GDM1 (cell line): ENCODE measurements at places on chromosomes 3 and 15.

DNA sequence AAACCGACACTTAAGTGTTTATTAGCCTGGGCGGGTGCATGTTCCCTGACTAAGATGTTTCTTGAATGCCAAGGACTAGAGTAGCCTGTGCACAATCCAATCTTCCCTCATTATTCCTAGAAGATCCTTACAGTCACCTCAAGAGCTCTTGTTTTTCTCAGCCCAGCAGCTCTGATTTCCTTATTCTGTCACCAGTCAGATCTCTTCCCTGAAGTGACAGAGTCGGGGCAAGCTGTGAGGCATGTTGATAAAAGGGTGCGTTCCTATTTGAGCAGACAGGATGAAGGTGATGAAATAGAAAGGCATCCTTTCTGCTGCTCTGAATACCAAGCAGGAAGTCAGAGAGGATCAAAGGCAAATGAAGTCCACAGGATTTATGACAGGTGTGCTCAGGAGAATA lies 125.6 kb upstream of the MCTP2 start:
- no peak for DNase-seq

GRCh38 chr15:66124651-66125050 lies 128.9 kb downstream of the MEGF11 start:
- no peak for DNase-seq

DNA sequence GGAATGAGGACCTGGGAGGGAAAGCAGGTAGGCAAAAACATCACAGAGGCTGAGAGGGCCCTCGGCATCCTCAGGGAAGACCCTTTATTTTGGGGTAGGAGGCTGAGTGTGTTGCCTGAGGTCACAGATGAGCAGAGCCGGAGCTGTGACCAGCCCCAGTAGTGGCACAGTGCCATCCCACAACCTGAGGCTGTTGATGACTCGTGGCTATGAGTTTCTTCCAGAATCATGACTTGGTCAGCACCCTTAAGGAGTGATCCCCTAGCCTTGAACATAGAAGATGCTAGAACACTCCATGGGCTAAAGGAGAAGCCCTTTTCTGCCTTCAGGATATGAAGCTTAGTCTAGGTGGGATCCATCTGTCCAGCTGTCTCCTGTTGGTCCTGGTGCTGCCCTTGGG lies 19.5 kb upstream of the CXCR6 start:
- no peak for DNase-seq

- DNase-seq = no peak
These were observed 12.2 kb downstream of the NCEH1 start for GRCh38 chr3:172698631-172699030.

GRCh38 chr3:76679541-76679940 lies 360.4 kb upstream of the ROBO2 start:
- DNase-seq = no peak

DNA sequence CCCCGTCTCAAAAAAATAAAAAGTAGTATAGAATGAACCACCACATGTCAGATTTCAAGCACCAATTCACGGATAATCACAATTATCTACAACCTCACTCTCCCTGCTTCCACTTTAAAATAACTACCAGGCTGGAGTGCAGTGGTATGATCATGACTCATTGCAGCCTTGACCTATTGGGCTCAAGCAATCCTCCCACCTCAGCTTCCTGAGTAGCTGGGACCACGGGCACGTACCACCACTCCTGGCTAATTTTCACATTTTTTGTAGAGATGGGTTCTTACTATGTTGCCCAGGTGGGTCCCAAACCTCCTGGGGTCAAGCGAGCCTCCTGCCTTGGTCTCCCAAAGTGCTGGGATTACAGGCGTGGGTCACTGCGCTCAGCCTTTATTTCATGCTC lies 38.1 kb upstream of the LDHAL6B start:
- peak; percentile 7 for DNase-seq

GRCh38 chr3:73314151-73314951 lies 252.9 kb downstream of the EBLN2 start:
- no peak for DNase-seq

DNA sequence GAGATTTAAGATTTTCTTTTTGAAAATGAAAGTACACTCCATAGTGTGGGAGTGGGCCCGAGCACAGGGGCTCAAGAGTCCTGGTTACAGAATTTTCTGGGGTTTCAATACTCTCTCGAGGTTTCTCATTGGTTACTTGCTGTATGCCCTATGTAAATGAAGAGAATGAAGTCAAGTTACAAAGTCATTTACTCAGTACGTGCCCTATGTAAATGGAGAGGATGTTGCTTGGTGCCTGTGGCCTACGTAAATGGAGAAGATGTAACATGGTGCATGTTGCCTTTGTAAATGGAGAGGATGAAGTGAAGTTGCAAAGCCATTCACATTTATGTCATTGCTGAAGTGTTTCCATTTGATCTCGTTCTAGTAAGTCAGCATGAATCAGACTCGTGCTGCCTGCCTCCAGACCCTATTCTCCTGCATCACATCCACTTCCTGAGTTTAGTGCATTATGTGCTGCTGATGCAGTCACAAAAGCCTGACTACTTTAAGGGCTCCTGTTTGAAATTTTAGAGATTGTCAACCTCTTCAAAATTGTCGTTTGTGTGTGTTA lies 302.0 kb downstream of the ZBBX start:
- DNase-seq = no peak

DNA sequence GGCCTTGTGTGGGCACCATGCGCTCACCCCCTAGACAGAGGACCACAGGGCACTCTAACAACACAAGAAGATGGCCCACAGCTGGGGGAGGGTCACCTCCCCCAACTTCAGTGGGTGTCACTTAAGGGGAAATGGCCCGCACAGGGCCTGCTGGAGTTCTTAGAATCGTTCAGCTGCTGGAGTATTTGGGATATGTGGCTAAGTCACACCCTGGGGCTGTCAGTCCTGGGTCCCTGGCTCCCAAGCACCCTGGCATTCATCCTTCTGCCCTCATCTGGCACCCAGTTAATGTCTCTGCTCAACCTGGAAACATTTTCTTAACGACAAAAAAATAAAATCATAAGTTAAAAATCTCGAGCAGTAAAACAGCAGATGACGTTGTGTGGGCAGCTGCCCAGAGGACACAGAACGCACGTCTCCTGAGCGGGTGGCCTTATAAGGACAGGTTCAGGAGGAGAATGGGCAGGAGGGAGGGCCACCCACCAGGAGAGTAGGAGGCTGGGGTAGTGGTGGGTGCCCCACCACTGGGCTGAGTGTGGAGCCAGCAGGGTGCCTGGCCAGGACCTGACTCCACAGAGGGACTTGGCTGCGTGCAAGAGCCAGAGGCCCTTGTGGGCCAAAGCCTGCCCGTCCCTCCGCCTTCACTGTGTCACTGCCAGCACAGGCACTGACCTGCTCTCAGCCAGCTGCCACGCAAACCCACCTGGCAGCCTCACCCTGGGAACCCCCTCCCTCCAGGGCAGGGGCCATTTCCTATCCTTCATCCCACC lies 11.5 kb downstream of the KBTBD13 start:
- DNase-seq = no peak

- DNase-seq = no peak
These were observed 654.1 kb upstream of the LMCD1 start for GRCh38 chr3:7847521-7847920.

GRCh38 chr3:94234177-94234788 lies 171.4 kb downstream of the NSUN3 start:
- DNase-seq = no peak
